Hematopoietic multipotent progenitor cell (in vitro differentiated cells): ENCODE measurements at places on chromosomes 16 and 17. TPM values are rescaled to one million over a fixed set of nuclear protein-coding genes. Genes with fewer than 3 reads are reported as not detected.

ASGR1 gene
- 7.3 TPM for total RNA-seq

SKAP1 gene
- 4.8 TPM for total RNA-seq

SLC46A1 gene
- 3.5 TPM for total RNA-seq

DNA sequence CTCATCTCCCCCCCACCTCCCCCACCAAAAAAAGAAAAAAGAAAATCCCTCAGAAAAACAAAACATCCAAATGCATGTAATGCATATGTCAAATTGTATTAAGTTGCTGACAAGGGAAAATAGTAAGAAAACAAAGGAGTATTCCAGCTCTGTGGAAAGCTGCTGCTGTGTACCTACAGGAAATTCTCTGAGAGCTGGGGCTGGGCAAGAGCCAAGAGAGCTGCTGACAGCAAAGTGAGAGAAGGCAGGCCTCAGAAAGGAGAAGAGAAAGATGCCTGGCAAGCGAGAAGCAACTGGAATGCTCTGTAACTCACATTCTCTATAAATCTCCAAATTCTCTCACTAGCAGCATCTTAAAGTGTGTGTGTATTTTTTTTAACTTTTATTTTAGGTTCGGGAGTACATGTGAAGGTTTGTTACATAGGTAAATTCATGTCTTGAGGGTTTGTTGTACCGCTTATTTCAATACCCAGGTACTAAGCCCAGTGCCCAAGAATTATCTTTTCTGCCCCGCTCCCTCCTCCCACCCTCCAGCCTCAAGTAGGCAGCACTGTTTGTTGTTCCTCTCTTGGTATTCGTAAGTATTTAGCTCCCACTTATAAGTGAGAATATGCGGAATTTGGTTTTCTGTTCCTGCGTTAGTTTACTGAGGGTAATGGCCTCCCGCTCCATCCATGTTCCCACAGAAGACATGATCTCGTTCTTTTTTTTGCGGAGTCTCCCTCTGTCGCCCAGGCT, 24.4 kb downstream of the CNTROB start:
- no peak for DNase-seq

- DNase-seq, result peak; percentile 76
Measured at GRCh38 chr17:50117202-50118051, 12.5 kb downstream of the SAMD14 start.

DNA sequence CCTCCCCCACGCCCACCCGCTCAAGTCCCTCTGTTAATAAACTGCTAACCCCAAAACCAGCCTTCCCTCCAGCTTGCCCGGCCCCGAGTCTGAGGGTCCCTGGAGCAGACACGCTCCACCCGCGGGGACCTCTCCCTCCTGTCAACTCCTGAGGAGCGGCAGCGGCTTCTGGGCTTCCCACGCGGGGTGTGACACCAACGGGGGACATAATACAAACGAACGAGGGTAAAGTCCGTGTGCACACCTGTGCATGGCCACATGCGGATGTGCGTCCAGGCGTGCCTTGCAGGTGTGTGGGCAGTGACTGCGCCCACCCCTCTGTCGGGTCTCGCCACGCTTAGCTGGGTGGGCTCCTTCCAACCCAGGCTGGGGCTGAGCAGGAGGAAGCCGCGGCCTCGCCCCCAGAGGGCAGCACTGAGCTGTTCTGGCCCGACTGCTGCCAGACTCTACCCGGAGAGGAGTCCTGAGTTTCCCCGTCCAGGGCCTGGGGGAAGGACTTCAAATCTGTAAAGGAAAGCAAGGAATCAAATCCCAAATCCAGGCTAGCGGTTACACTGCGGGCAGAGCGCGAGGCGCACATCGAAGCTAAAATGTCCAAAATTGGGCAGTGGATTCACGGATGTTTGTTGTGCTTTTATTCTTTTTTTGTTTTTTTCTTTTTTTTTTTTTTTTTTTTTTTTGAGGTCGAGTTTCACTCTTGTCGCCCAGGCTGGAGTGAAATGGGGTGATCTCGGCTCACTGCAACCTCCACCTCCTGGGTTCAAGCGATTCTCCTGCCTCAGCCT, 24.2 kb upstream of the KRT17 start:
- peak; percentile 83 for DNase-seq

DNA sequence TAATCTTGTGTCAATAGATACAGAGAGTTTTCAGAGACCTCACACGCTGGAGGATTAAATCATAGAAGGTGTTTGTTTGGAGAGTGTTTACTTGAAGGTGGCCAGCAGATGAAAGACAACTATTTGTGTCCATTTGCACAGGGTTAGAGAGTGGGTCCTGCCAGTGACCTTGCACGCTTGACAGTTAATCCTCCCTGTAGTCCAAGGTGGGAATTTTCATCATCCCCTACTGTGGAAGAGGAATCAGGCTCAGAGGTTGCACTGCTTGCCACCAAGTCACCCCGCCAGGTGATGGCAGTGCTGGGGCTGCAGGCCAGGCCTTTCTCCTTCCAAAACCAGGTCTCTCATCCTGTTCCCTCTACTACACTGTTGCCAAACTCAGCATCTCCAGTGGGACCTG, 12.3 kb downstream of the CDH1 start:
- no peak for DNase-seq

DNA sequence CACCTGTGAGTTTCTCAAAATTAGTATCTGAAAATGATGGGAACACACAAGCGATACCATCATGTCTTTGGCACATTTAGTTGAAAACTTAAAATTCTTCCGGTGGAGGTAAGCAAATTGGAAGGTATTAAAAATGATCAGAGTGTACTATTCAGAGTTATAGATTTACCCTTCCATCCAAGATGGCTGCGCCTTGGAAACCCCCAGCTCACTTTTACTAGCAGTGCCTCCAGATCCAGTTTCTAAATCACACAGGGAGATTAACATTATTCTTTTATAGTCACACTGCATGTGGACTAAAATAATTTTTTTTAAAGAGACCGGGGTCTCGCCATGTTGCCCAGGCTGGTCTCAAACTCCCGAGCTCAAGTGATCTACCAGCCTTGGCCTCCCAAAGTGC, 15.0 kb downstream of the PITPNC1 start:
- no peak for DNase-seq
